ENCODE measurements at places on chromosomes 3 and 15. TPM values are rescaled to one million over a fixed set of nuclear protein-coding genes. Genes with fewer than 3 reads are reported as not detected.

MKRN2OS gene
- not detected for total RNA-seq

HTR3D gene
- not detected for total RNA-seq

ZNF860 gene
- total RNA-seq = 0.26 TPM

FOXB1 gene
- total RNA-seq = not detected

FEZF2 gene
- total RNA-seq = not detected

LAMB2 gene
- total RNA-seq = 310 TPM

RAB6B gene
- total RNA-seq = 0.09 TPM

GDPGP1 gene
- 1.8 TPM for total RNA-seq

UQCC5 gene
- 35.5 TPM for total RNA-seq

TRPM1 gene
- not detected for total RNA-seq

LNP1 gene
- total RNA-seq = 3.1 TPM

SORD gene
- total RNA-seq = 5.1 TPM

TYRO3 gene
- total RNA-seq = 24.0 TPM

SNX33 gene
- total RNA-seq = 26.6 TPM

P2RY13 gene
- not detected for total RNA-seq

SLC2A2 gene
- total RNA-seq = not detected

ATP13A3 gene
- 247 TPM for total RNA-seq

SLCO3A1 gene
- total RNA-seq = 2.0 TPM

GOLGA6L9 gene
- 0.35 TPM for total RNA-seq

CHL1 gene
- total RNA-seq = under 0.01 TPM

CDC25A gene
- total RNA-seq = 1.3 TPM

CCR9 gene
- total RNA-seq = not detected

ADAMTS9 gene
- 5.9 TPM for total RNA-seq

SST gene
- total RNA-seq = not detected

ACAN gene
- 0.17 TPM for total RNA-seq

WNT5A gene
- 13.1 TPM for total RNA-seq

SLC27A2 gene
- not detected for total RNA-seq

APOD gene
- total RNA-seq = 33.1 TPM

PCLAF gene
- total RNA-seq = 3.5 TPM

PAQR9 gene
- total RNA-seq = not detected

Data from pericardium fibroblast (primary cell).